ENCODE measurements at places on chromosomes 4 and X.

DNA sequence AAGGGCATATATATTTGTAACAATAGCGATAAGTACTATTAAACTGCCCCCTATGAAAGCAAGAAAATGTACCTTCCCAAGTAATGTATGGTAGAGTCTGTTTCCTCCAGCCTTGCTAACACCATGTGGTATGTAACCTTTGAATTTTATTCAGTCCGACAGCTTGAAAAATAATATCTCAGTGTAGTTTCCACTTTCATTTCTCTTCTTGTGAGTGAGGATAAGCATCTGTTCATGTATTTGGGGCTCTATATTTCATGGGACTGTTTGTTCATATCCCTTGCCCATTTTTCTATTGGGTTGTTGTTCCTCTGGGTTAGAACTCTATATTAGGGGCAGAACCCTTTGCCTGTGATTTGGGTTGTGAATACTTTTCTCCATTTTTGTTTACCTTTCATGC, 58.3 kb downstream of the USP38 start:
- no peak for DNase-seq

- no peak for DNase-seq
Observed at GRCh38 chr4:173490256-173490655, 39.8 kb downstream of the HAND2 start.

- peak; percentile 12 for DNase-seq
Observed at GRCh38 chr4:151644622-151645021, 116.2 kb downstream of the GATB start.

GRCh38 chrX:107123750-107124149, 5.1 kb upstream of the RBM41 start:
- DNase-seq, result no peak

GRCh38 chrX:18707426-18708049, at the start of gene PPEF1:
TSS of gene PPEF1 (plus strand) at chrX:18707645. CDS start at chrX:18707781, 136 bp downstream.
- no peak for DNase-seq

GRCh38 chr4:143251348-143251747, 66.6 kb downstream of the USP38 start:
- DNase-seq, result no peak

DNA sequence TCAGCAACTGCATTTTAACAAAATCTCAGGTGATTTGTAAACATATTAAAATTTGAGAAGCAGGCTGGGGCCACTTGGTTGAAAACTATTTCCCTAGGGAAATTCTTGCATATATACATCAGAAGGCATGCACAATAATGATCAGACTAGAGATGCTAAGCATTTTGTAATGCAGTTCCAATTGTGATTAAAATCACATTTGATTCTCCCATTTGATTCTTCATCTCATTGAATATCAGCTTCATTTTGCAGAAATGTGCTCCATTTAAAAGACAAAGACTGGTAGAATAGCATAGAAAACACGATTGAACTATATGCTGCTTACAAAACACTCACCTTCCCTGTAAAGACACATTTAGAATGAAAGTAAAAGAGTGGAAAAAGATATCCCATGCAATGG, 32.4 kb upstream of the FHIP1A start:
- DNase-seq, result no peak

DNA sequence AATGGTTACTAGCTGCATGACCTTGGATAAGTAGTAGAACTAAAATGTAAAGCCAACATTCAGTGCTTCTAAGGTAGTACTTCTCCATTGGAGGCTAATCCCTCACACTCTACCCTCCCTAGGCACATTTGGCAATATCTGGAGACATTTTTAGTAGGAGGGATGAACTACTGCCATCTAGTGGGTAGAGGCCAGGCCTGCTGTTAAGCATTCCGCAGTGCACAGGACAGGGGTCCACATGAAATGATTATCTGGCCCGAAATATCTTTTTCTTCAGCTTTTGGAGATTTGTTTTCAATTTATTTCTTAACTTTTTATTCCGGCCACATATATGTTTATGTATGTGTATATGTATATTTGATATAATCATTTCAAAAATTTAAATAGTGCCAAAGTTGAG, 36.0 kb upstream of the SPANXC start:
- peak; percentile 43 for DNase-seq

- DNase-seq, result peak; percentile 59
Observed at GRCh38 chr4:133148690-133149363, at the start of gene PCDH10. TSS of gene PCDH10 (plus strand) at chr4:133149294. CDS start at chr4:133150141, 847 bp downstream.

DNA sequence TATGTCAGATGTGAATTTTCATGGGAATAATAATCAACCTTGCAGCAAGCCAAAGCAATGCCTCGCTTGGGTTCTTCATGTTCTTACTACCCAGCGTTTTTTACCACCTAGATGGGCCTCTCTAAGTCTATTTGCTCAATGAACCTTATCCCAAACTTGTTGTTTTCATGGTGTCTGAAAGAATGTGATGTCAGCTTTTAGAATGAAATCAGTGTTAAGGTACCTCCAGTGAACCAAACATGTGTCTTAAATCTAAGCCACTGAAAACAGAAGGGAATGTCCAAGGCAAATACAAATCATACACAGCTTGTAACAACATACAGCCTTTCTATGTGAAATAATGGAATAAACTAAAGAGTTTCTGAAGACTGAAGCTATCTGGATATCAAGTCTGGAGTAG, 6.7 kb downstream of the EPGN start:
- DNase-seq, result no peak

DNA sequence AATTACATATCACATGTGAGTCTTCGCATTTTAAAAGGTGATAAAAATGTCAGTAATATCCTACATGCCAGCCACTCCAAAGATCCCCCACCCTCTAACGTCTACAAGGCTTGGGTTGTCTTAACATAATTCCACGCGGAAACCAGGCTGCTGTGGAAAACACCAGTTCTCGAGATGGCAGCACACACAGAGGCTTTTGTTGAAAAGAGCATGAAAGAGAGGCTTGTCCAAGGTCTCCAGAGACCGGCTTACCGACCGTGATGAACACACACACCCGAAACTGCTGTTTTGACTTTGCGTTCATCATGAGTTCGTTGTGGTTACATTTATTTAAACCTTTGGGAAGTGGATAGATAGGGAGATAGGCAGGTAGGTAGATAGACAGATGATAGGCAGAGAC, 87.9 kb downstream of the CRLF2 start:
- no peak for DNase-seq

- no peak for DNase-seq
Observed at GRCh38 chr4:3851211-3851610, 85.0 kb downstream of the ADRA2C start.

GRCh38 chr4:86096373-86096772, 263.5 kb downstream of the MAPK10 start:
- no peak for DNase-seq

GRCh38 chr4:128572778-128573241, 236.7 kb upstream of the JADE1 start:
- no peak for DNase-seq
